ENCODE measurements at places on chromosomes 1 and 21.

GRCh38 chr1:38840281-38840680 lies 19.3 kb downstream of the RRAGC start:
- no peak for DNase-seq

DNA sequence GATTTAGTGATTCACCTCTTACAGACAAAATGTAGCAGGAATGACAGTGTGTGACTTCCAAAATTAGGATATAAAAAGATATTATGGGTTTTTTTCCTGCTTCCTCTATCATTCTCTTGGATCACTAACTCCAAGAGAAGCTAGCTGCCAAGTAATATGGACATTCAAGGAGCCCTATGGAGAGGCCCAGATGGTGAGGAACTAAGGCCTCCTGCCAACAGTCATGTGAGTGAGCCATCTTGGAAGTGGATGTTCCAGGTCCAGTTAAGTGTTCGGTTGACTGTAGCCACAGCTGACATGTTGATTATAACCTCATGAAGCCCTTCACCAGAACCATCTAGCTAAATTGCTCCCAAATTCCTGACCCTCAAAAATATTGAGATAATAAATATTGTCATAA lies 38.8 kb downstream of the CD160 start:
- DNase-seq = no peak

DNA sequence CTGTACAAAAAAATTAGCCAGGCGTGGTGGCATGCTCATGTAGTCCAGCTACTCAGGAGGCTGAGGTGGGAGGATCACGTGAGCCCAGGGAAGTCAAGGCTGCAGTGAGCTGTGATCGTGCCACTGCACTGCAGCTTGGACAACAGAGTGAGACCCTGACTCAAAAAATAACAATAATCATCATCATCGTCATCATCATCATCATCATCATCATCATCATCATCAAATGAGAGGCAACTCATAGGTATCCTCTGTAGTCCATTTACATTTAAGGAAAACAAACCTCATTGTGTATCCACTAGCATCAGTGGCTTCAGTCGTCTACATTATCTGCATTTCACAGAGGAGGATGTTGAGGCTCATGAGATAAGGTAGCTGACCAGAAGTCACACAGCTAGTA lies 68.8 kb upstream of the SELENON start:
- no peak for DNase-seq

GRCh38 chr1:30416221-30416820 lies 307.1 kb downstream of the MATN1 start:
- no peak for DNase-seq

DNA sequence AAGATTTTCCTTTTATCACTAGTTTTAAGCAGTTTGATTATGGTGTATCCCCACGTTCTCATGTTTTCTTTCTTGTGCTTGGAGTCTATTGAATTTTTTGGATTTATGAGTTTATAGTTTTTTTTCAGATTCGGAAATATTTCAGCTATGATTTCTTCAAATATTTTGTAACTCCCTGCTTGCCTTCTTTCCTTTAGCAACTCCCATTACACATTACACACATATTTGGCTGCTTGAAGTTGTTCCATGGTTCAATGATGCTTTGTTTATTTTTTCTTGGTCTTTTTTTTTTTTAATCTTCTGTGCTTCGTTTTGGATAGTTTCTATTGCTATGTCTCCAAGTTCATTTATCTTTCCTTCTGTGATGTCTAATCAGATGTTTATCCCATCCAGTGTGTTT lies 48.5 kb upstream of the WARS2 start:
- DNase-seq = no peak

All from activated CD8-positive, alpha-beta memory T cell treated with anti-CD3 and anti-CD28 coated beads, Interleukin-2, amount 50 U/mL, for 4 hours (primary cell).